ENCODE measurements at places on chromosomes 6 and 20.

DNA sequence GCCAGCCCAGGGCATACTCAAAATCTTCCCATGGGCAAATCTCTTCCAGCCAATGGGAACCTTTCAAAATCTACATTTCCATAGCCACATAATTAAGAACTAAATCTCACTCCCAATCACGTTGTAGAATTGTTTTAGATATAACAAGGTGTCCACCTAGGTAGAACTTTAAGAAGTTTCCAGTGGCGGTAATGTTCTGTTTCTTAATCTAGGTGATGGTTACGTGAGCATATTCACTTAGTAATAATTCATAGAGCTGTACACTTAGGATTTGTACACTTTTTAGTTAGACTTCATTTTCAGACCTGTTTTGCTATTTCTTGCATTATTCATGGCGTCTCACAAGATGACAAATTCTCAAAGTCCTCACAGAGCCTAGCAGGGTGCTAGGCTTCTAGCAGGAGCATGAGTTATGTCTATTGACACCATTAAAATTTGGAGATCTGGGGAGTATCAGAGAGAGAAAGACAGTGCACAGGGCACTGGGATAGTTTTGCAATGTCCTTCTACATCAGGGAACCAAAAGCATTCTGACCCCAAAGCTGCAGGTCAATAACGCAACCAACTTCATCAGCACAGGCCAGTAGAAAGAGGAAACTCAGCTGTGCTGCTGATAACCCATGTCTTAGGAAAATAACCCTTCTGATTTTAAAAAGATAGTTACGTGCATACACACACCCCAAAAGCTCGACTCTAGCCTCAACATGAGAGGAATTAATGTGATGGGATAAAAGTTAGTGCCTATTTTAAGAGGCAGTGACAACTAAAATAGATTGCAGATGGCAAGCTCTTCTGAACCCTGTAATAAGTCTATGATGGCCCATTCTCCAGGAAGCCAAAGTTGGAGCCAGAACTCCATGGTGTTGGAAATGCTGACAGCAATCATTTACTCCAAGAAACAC is 518.1 kb upstream of the JARID2 start:
- DNase-seq, result no peak

GRCh38 chr6:11428895-11429294 is 108.7 kb upstream of the TMEM170B start:
- no peak for DNase-seq

- DNase-seq, result no peak
Measured at GRCh38 chr20:16066571-16066970, 506.7 kb downstream of the KIF16B start.

- no peak for DNase-seq
Measured at GRCh38 chr6:72963946-72964345, 261.4 kb downstream of the KHDC1L start.

DNA sequence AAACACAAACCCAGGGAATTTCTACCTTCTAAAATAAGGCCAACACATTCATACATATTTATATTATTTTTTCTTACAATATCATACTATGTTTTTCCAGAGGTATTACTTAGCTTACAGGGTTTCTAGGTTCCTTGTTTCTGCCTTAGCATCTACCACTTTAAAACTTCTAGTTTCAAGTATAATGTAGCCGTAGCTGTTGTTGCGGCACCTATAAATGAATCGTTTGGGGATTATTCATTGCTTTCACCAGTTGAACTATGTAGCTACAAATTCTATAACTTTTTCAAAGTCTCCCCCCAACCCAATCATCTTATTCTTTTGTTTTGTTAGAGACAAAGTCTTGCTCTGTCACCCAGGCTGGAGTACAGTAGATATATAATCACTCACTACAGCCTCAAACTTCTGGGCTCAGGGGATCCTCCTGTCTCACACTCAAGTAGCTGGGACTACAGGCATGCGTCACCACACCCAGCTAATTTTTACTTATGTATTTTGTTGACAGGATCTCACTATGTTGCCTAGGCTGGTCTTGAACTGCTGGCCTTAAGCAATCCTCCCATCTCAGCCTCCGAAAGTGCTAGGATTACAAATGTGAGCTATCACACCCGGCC is 43.9 kb downstream of the TNFAIP3 start:
- no peak for DNase-seq

DNA sequence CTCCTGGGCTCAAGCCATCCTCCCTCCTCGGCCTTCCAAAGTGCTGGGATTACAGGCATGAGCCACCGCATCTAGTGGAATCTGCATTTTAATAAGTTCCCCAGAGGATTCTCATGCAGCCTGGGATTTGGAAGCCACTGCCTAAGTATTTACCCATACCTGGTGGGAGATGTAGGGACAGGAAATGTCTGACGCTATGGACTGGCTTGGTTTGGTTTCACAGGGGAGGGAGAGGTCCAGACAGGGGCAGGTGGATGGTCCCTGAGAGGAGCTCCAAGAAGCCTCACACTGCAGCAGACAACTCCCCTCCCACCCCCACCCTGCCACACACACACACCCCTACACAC is 4.4 kb downstream of the VSTM2L start:
- no peak for DNase-seq

- DNase-seq, result no peak
Measured at GRCh38 chr6:15875797-15876196, 213.0 kb upstream of the DTNBP1 start.

GRCh38 chr20:38979842-38980241 is 17.7 kb downstream of the DHX35 start:
- DNase-seq, result no peak

- no peak for DNase-seq
Measured at GRCh38 chr6:106745824-106746582, 116.6 kb downstream of the QRSL1 start.

DNA sequence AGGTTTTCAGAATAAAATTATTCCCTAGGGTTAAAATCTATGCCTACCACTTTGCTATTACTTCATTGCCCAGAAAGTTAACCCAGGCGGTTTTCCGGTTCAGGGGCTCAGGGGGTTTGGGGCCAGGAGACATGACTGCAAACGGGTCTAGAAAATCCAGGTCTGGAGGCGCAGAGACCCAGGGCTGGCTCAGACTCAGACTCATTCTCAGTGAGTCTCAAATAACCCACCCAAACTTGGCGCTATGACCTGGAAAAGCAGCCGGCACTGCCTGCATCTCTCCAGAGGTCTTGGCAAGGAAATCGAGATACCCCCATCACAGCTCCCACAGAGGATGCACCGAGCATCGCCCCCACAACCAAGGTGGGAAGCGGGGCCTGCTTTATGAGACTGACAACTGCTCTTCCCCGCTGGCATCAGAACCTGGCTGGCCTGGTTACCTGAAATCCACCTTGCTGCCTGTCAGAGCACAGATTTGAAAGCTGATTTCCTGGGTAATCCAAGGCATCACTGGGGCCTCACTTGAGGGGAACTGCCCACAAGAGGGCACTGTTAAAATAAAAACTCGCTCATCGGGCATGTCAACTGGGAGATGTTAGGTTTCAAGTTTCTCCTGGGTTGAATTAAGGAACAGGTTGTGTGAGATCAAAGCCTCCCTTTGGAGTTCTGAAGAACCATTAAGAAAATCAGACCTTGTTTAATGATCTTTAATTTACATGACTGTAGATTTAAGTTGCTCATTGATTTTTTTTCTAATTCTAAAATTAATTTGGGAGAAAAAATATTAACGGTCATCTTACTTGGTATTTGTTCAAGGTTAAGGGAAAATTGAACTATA is 55.1 kb downstream of the KIF16B start:
- DNase-seq, result no peak

DNA sequence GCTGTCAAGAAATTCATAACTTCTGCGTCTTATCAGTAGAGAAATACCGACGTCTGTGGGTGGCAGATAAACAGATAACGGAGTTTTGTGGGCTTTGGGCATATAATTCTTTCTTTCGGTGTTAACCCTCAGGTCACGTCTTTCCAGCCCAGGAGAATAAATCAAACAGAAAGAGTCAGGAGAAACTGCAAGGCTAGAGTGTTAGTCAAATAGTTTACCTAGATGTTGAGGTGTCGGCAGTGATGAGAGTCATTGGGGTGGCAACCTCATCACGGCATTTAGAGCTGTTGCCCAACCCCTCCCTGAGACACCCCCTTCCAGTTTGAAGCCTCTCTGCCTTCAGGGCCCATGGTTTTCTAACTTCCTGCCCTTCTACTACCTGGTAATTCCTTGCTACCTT is 49.5 kb downstream of the ADTRP start:
- DNase-seq, result no peak

DNA sequence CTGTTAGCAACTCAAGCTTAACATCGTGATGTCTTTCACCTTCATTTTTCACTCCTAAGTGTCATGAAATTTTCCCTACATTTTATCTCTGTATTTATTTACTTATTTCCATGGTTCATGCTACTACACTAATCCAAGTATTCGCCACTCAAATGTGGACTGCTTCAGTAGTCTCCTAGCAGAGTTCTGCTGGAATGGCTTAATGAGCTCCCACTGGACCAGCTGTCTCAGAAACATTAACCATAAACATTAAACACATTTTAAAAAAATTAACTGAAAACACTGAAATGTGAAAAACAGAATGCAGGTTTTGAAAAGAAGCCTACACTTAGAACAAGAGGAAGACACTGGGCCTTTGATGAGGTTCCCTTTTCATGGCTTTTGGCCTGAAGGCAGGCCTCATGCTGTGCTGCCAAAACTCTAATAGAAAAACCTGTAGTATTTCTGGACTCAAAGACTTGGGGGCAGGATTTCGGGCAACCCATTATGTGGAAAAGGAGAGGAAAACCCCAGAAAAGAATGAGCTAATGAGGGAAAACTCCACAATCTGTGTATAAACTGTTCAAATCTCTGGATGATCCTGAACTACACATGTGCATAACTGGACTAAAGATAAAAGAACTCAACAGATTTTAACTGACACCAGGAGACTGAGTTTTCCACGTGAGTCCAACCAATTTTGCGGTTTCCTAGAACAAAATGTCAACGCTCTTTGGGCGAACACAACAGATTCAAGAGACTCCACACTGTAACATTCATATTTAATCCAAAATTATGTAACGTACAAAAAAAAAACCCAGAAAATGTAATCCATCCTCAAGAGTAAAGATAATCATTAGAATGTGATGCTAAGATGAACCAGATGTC is 33.0 kb downstream of the SAMD3 start:
- DNase-seq, result no peak

GRCh38 chr6:35310265-35310831 is 12.7 kb downstream of the DEF6 start:
- DNase-seq, result no peak

- DNase-seq, result no peak
Measured at GRCh38 chr20:54044156-54044555, 26.2 kb downstream of the BCAS1 start.

GRCh38 chr20:51454250-51454865 is 88.2 kb downstream of the NFATC2 start:
- DNase-seq, result no peak
